ENCODE measurements at places on chromosomes 1 and 21. TPM values are rescaled to one million over a fixed set of nuclear protein-coding genes. Genes with fewer than 3 reads are reported as not detected.

TNFSF4 gene
- polyA plus RNA-seq: 1.2 TPM

S100A7A gene
- not detected for polyA plus RNA-seq

GRCh38 chr21:32256873-32257620, 21.8 kb downstream of the MIS18A start:
- peak; percentile 75 for DNase-seq

- no peak for DNase-seq
Observed at GRCh38 chr1:208300084-208300770, 56.0 kb upstream of the PLXNA2 start.

DNA sequence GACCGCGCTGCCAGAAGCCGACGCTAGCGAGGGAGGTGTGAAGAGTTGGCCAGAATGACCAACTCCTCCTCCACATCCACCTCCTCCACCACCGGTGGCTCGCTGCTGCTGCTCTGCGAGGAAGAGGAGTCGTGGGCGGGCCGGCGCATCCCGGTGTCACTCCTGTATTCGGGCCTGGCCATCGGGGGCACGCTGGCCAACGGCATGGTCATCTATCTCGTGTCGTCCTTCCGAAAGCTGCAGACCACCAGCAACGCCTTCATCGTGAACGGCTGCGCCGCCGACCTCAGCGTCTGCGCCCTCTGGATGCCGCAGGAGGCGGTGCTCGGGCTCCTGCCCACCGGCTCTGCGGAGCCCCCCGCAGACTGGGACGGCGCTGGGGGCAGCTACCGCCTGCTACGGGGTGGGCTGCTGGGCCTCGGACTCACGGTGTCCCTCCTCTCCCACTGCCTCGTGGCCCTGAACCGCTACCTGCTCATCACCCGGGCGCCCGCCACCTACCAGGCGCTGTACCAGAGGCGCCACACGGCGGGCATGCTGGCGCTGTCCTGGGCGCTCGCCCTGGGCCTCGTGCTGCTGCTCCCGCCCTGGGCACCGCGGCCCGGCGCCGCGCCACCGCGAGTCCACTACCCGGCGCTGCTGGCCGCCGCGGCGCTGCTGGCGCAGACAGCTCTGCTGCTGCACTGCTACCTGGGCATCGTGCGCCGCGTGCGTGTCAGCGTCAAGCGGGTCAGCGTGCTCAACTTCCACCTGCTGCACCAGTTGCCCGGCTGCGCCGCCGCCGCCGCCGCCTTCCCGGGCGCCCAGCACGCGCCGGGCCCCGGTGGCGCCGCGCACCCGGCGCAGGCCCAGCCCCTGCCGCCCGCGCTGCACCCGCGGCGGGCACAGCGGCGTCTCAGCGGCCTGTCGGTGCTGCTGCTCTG, 1.2 kb downstream of the GPR88 start:
- no peak for DNase-seq

GRCh38 chr1:211330282-211330936, 3.8 kb downstream of the TRAF5 start:
- DNase-seq: no peak

Data from left renal pelvis (tissue), 4 donors.